ENCODE measurements at places on chromosomes 7 and 10.

DNA sequence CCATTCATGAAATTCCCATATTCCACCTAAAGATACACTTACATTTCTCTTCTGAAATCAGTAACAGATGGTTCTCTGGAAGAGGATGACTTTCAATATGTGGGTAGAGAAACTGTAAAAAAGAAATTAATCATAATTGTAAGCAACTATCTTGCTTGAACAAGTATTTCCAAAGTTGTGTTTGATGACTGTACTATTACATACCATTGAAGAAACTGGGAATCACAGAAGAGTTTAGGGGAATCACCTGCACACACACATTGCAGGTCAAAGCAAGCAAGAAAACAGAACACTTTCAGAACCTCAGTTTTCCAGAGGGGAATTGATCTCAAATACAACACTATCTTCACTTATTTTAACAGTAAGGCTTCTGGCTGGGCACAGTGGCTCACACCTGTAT lies 33.6 kb downstream of the GSAP start:
- no peak for DNase-seq

DNA sequence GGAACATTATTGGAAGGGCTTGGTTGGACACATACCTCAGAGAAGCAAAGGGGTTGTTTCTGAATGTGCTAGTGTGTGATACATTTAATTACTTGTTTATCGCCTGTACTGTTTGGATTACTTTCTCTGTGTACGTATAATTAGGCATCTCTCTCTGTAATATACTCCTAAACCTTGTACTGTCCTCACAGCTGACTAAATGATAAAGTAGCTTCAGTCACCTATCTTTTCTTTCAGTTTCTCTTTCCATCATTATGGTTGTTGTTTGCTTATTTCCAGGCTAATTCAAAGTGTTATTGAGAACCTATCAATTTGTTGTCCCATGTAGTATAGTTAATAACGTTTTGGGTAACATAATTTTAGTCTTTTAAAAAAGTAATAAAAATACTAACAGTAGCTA lies 34.0 kb downstream of the MXI1 start:
- no peak for DNase-seq

GRCh38 chr7:158280448-158281144 lies 307.0 kb downstream of the PTPRN2 start:
- no peak for DNase-seq

GRCh38 chr10:108323274-108323798 lies 1158.8 kb upstream of the SORCS1 start:
- no peak for DNase-seq

GRCh38 chr7:142407939-142408570 lies 150.2 kb upstream of the PRSS58 start:
- DNase-seq, result no peak

- DNase-seq, result no peak
These were observed 1.7 kb upstream of the CLIP2 start for GRCh38 chr7:74287303-74288033.

DNA sequence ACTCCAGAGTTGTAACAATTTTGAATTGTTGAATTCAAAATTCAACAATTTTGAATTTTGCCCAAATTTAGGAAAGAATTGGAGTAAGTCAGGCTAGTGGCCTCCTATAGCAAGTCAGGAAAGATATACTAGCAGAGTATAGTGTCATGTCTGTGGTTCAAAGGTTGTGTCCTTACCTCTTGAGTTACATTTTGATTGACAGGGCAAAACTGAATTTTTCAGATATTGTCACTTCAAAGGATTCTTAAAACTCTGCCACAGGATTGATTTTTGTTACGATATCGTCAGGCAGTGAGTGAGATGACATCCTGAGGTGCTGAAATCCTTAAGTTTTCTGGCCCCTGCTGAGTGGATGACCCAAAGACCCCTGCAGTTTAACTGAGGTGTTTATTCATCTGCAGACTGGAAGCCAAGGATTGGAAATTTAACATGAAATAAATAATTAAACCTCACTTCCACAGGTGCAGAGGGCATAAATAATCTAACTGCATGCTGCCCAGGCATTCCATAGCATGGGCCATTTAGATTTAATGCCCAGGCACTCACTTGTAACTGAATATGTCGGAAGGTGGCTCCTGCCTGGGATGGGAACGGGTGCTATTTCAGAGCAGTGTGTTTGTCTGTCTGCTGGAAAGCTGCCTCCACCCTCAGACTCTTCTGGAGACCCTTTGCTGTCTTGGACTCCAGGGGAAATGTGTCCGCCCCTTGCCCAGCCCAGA lies 50.8 kb downstream of the RBM20 start:
- DNase-seq, result no peak

- no peak for DNase-seq
These were observed 149.0 kb upstream of the STEAP4 start for GRCh38 chr7:88455696-88456095.

DNA sequence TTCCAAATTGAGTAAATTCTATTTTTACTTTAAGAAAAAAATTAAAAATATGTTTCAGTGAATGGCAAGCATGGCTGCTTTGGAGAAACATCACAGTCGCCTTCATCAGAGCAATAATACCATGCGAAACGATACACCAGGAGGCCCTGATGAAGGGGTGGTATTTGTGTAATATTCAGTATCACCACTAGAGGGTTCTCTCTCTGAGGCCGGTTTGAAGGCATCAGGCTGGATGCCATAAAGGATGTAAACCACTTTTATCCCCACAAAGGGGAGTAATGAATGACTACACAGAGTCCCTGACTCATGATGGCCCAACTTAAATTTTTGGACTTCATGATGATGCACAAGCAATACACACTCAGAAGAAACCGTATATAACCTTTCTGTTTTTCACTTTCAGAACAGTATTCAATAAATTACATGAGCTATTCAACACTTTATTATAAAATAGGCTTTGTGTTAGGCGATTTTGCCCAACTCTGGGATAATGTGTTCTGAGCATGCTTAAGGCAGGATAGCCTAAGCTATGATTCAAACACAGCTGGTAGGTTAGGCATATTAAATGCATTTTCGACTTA lies 95.5 kb downstream of the PPP1R17 start:
- no peak for DNase-seq

DNA sequence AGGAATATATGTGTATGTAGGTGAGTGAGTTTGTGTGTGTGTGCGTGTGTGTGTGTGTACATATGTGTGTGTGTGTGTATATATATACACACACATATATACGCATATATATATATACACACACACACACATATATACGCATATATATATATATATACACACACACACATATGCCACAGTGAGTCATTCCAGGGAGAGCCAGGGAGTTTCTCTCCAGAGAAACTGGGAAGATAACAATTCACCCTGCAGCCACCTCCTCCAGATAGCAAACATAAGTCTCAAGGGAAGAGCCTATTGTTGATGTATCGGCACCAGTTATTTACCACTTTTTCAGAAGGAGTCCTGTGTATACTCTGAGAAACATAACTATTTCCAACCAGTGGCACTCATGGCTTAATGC lies 102.3 kb upstream of the STK17A start:
- DNase-seq, result no peak
